Activated T-helper 1 cell treated with anti-CD3 and anti-CD28 coated beads, Interleukin-2, amount 50 U/mL, for 16 hours (primary cell): ENCODE measurements at places on chromosomes 11 and 22.

- DNase-seq, result no peak
These were observed 39.5 kb upstream of the ADA2 start for GRCh38 chr22:17258788-17259148.

DNA sequence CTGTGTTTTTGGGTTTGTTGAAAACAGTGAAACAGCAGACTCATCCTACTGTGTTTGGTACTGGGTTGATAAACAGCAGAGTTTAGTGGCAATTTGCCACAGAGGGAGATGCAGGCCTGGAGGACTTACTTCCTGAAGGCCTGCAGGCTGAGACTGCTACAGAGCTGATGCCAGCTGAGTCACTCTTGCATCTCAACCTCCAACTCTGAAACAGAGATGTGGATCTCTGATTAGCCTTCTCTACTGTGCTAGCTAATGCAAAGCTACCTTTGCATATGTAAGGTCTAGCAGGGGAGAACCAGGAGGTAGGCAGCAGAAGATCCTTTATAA is 14.3 kb downstream of the ATP5MG start:
- DNase-seq, result no peak

GRCh38 chr11:13183094-13183825 is 94.3 kb upstream of the BMAL1 start:
- DNase-seq, result no peak

- DNase-seq, result no peak
These were observed 43.5 kb upstream of the KCNJ11 start for GRCh38 chr11:17432002-17432401.

- no peak for DNase-seq
These were observed 68.3 kb downstream of the NFAM1 start for GRCh38 chr22:42363892-42364291.

- DNase-seq, result no peak
These were observed 33.7 kb downstream of the OSBPL5 start for GRCh38 chr11:3131330-3131941.

DNA sequence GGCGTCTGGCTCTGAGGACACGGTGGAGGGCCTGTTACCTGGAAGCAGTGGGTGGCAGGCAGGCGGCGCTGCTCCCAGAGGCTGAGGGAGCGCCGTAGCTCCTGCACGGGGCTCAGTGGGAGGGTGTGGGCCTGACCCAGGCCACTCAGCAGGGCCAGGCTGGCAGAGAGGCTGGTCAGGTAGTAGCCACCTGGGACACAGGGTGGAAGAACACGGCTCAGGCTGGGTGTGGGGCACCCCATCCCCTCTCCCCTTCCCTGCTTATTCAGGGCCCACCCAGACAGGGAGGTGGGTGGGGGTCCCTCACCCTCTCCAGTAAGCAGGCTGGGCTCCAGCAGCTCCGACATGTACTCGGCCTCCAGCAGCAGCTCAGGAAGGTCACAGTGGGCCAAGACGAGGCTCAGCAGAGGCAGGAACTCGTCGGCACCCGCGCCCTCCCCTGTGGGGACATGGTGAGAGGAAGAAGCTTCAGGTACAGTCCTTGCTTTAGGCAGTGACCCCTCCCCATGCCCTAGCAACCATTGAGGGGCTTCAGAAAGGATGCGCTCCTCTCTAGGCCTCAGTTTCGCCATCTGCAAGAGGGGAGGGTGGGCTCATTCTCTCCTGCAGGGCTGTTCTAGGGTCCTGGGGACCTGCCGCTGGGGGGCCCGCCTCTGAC is 2.9 kb downstream of the RIN1 start:
- DNase-seq, result no peak

DNA sequence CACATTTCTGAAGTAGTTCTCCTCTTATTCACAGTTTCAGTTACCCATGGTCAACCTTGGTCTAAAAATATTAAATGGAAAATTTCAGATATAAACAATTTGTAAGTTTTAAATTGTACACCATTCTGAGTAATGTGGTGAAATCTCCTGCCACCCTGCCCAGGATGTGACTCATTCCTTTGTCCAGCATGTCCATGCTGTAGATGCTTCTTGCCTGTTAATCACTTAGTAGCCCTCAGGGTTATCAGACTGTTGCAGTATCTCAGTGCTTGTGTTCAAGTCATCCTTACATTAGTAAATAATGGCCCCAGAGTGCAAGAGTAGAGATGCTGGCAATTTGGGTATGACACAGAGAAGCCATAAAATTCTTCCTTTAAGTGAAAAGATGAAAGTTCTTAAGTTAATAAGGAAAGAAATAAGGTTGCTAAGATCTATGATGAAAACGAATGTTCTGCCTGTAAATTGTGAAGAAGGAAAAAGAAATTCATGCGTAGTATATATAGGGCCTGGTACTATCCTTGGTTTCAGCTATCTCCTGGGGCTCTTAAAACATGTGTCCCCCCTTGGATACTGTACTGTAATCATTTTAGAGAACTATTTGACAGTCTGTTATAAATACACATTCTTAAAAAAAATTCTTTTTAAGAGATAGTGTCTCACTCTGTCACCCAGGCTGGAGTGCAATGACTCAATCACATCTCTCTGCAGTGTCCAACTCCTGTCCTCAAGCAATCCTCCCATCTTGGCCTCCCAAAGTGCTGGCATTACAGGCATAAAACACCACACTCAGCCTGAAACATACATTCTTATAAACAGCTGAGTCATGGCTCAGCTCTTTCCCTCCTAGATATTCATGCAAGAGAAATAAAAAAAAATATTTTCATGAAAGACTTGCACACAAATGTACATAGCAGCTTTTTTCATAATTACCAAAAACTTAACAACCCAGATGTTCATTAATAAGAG is 31.3 kb downstream of the MTNR1B start:
- no peak for DNase-seq
